ENCODE measurements at places on chromosomes 12 and 14. TPM values are rescaled to one million over a fixed set of nuclear protein-coding genes. Genes with fewer than 3 reads are reported as not detected.

CDCA4 gene
- 53.3 TPM for total RNA-seq

MFAP5 gene
- not detected for total RNA-seq

NEK9 gene
- 104 TPM for total RNA-seq

SPIC gene
- not detected for total RNA-seq

OTOGL gene
- total RNA-seq: not detected

SMOC1 gene
- total RNA-seq: not detected

CRACR2A gene
- total RNA-seq: 36.9 TPM

CCDC38 gene
- not detected for total RNA-seq

APOF gene
- not detected for total RNA-seq

PRH2 gene
- total RNA-seq: not detected

OR9K2 gene
- not detected for total RNA-seq

KRT78 gene
- total RNA-seq: not detected

RPS6KL1 gene
- 2.6 TPM for total RNA-seq

SRP54 gene
- 60.2 TPM for total RNA-seq

DNA sequence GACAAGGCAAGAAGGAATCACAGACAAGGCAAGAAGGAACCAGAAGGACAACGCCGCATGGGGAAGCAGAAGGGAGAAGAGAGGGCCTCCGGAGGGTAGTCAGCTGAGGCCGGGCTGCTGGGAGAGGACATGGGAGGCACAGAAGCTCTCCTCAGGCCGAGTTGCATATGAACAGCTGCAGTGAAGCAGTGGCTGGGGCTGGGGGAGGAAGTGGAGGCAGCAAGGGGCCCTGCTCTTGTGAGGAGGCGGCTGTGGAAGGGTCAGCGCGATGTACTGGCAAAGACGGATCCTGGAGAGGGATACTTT lies 22.0 kb upstream of the TMEM106C start:
- DNase-seq: no peak

DNA sequence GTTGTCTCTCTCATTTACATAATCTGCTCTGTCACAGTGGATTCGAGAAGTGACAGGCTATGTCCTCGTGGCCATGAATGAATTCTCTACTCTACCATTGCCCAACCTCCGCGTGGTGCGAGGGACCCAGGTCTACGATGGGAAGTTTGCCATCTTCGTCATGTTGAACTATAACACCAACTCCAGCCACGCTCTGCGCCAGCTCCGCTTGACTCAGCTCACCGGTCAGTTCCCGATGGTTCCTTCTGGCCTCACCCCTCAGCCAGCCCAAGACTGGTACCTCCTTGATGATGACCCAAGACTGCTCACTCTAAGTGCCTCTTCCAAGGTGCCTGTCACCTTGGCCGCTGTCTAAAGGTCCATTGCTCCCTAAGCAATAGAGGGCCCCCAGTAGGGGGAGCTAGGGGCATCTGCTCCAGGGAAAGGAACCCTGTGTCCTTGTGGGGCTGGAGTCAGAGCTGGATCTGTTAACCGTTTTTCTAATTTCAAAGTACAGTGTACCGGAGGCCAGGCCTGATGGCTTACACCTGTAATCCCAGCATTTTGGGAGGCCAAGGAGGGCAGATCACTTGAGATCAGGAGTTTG lies 5.1 kb downstream of the ERBB3 start:
- peak; percentile 47 for DNase-seq

DNA sequence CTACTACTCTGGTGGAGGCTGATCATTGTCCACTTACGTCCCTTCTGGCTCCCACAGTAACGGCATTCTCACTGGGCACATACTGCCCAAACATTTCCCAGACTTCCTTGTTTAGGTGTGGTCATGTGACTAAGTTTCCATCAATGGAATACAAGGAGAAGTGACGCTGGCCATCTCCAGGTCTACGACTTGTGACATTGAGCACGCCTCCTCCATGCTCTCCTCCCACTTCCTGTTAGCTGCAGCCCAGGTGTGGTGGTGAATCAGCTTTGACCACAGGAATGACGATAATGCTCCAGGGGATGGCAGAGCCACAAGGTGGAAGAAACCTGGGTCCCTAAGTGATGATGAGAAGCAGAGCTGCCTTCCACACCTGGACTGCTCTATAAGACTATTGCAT lies 6.0 kb upstream of the SLC24A4 start:
- DNase-seq: no peak

- DNase-seq: no peak
These were observed 31.2 kb downstream of the TMCC3 start for GRCh38 chr12:94618995-94619695.

- no peak for DNase-seq
These were observed 491.8 kb downstream of the PCNX1 start for GRCh38 chr14:71399057-71399487.

DNA sequence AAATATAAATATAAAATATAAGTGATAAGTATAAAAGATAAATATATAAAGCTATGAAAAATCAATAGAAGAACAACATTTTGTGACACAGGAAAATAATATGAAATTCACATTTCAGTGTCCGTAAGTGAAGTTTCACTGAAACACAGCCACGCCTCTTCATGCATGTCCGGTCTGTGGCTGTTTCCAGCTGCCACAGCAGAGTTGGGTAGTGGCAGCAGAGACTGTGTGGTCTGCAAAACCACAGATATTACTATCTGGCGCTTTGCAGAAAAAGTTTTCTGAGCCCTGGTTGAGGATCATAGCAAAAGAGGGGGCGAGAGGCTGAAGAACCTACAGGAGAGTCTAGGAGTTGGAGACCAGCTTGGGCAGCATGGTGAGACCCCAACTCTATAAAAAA lies 780 bp downstream of the SERPINA4 start:
- no peak for DNase-seq

- no peak for DNase-seq
These were observed 13.6 kb downstream of the GLRX5 start for GRCh38 chr14:95548328-95548929.

DNA sequence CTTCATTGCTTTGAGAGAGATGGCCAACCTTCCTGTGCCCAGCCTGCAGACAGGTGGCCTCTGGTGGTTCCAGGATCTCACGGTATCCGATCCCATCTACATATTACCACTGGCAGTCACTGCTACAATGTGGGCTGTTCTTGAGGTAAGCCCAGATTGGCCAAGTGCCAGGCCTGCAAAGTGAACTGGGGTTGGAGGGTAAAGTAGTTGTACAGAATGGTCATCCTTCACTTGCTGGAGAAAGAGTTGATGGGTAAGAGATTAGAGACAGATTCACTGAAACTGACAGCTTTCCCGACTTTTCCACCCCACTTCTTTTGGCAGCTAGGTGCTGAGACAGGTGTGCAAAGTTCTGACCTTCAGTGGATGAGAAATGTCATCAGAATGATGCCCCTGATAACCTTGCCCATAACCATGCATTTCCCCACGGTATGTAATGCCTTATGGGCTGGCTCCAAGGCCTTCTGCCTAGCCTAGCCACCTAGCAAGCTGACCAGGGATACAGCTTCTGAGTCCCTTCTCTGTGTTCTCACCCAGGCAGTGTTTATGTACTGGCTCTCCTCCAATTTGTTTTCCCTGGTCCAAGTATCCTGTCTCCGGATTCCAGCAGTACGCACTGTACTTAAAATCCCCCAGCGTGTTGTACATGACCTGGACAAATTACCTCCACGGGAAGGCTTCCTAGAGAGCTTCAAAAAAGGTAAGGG lies 4.1 kb downstream of the OXA1L start:
- no peak for DNase-seq

DNA sequence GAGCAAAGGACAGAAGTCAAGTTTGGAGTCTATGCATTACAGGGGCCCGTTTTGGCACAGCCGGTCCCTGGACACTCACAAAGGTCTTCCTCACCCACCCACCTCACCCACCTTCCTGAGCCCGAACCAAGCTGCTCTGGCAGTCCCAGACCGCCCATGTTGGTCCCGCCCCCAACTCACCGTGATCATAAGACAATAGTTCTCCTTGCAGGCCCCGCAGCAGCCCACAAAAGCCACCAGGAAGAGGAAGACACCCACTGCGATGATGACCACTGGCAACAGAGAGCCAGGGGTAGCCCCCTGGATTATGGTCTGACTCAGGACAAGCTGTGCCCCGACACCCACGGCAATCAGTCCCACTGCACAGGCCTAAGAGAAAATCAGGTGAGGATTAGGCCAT lies 1.8 kb downstream of the CD63 start:
- DNase-seq: no peak

DNA sequence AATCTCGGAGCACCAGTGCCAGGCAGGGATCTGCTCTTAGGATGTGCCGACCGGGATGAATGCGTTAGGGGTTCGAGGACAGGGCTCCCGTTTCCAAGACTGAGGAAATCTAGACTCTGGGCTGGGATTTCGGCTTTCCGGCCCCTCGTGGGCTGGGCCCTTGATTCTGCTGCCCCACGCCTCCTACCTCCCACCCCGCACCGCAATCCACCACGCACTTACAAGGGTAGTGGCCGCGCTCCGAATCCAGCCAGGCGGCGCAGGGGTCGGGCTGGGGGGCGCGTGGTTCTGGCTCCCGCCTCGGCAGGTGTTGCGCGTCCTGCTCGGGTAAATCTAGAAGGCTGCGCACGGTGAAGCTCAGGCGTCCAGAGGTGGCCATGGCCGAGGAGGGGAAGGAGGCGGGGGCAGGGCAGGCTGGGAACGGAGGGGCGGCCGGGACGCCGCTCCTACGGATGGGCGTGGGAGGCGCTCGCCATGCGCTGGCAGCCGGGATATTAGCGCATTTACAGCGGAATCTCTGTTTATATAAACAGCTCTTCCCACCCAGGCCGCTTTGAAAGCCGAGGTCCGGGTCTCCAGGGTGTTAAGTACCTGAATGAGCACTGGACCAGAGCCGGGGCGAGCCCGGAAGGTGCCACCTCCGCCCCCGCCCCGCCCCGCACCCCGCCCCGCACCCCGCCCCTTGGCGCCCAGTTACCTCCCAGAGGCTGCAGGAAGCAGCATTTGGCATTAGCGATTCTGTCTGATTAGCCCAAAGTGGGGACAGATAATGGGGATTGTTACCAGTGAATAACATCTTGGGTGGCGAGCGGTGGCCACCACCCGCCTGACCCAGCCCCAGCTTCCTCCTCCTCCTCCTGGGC lies at the start of gene NKX2-8:
TSS of gene NKX2-8 (minus strand) at position 604 of the 863 bp plus-strand sequence. CDS start at position 379, 225 bp downstream.
- peak; percentile 27 for DNase-seq

DNA sequence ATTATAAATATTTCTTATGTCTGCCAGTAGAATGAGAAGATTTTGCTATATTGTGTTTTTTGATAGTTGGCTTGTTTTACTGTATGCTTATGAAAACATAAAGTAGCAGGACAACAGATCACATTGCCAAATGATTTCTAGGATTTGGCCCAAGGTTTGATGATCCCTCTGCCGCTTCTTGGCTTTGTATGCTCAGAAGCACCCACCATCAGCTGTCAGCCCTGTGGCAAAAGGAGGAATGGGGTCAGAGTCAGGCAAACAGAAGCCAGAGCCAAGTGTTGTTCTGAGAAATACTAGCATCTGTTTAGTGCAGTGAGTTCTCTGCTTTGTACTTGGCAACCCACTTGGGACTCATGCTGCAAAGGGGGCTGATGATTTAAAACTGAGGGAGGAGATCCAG lies 152.2 kb downstream of the PDE3A start:
- DNase-seq: no peak

DNA sequence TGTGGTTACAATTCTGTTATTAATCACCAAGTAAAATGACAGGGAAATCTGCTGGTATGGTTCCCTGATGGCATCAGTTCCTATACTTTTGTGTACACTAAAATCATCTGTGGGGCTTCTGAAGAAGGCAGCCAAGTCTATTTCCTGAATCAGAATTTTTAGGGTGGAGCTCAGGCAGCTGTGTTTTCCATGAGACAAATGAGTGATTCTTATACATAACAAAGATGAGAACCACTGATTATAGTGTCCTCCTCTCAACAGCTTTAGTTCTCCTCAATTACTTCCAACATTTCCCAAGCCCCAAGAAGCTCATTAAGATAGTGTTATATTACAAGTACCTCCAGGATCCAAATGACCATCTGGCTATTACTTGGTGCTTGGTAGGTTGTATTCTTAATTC lies 64.5 kb upstream of the USP44 start:
- no peak for DNase-seq

GRCh38 chr12:10088031-10088430 lies 10.8 kb downstream of the CLEC1A start:
- DNase-seq: no peak

- DNase-seq: no peak
These were observed 27.9 kb downstream of the FAR2 start for GRCh38 chr12:29176941-29177340.

DNA sequence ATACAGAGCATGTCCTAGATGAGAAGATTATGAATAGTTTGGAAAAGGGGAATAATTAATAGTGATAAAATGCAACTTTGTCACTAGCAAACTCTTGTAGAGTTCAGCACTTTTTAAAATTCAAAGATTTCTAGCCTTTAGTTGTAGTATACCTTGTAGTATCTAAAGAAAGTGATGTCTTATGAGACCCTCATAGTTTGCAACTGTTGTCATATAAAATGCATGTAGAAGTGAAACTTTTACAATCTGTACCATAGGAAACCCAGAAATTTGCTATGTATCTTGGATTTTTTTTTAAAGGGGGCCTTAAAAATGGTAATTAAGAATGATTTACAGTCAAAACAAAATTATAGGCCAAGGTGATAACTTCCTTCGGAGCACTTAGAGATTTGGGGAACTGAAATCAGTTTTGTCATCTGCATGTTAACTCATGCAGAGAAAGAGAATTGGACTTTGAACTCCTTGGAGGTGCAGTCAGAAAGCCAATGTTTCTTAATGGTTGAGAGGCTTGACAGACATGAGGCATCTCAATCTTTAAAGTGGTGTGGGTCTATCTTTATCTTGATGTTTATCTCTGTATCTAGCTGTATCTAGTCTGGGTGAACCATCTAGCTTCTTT lies 1.3 kb downstream of the LRRK2 start:
- DNase-seq: no peak

GRCh38 chr12:52486166-52487105 lies 6.6 kb downstream of the KRT6A start:
- no peak for DNase-seq

GRCh38 chr14:74596741-74597450 lies 15.1 kb downstream of the LTBP2 start:
- DNase-seq: no peak

GRCh38 chr14:100715803-100716202 lies 10.9 kb upstream of the DLK1 start:
- DNase-seq: no peak

DNA sequence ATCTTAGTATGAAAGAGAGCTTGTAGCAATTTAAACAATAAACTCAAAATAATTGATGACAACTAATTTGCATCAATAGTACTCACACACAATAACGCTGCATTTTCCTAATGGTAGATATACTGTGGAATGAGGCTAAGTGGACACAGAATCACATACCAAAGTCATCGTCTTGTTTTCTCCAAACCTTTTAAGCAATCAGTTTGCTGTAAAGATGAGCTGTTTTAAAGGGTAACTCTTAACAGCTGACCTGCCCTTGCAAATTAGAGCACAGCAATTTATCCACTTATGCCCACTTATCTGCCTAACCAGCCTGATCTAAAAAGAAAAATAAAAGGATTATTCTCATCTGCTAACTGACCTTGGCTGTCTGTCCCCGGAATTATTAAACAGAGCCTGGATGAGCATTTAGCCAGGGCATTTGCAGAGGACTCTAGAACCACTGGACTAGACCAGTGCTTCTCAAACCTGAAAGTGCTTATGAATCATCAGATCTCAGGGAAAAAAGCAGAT lies 174.3 kb upstream of the BCL2L14 start:
- no peak for DNase-seq

- no peak for DNase-seq
These were observed 52.1 kb downstream of the EIF2S3B start for GRCh38 chr12:10557766-10558165.

GRCh38 chr14:57822081-57822480 lies 43.8 kb downstream of the SLC35F4 start:
- no peak for DNase-seq

All from activated naive CD8-positive, alpha-beta T cell treated with anti-CD3 and anti-CD28 coated beads, Interleukin-2, amount 10 ng/mL, durations not matched to agents 7 days and 5 days (primary cell).